AG04449 (cell line): ENCODE measurements at places on chromosomes 2 and 18.

DNA sequence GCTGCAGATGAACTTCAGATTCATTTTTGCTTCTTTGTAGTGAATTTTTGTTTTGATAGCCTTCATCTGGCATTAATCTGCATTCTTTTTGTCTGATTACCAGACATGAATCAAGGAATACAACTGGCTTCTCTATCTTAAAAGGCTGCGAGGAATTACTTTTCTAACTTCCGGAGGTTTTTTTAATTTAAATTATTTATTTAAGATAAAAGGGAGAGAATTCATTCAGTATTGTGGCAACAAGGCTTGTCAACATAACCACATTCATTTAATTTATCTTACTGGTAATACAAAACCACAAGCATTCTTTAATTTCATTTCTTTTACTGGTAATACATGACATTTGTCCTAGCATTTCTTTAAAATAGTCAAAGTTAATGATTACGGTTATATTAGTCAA, 36.0 kb downstream of the CSRNP3 start:
- no peak for DNase-seq

DNA sequence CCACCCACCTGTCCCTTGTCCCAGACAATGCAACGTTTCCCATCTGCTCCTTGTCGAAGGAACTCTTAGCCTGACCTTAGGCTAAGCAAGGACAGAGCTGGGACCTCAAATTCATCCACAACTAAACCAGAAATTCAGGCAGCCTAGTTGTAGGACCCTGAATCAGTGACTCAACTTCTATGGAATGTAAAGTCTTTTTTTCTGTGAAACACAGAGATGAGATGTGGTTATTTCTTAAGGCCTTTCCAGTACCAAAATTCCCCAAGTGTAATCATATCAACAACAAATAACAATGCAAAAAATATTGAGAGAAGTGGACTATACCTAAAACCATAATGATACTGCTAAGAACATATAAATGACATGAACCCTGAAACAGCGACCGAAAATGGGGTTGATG, 46.7 kb downstream of the EN1 start:
- no peak for DNase-seq

GRCh38 chr18:44826418-44827259, 146.0 kb downstream of the SETBP1 start:
- DNase-seq, result peak; percentile 84

- DNase-seq, result no peak
Observed at GRCh38 chr18:44562986-44563385, 117.7 kb upstream of the SETBP1 start.

DNA sequence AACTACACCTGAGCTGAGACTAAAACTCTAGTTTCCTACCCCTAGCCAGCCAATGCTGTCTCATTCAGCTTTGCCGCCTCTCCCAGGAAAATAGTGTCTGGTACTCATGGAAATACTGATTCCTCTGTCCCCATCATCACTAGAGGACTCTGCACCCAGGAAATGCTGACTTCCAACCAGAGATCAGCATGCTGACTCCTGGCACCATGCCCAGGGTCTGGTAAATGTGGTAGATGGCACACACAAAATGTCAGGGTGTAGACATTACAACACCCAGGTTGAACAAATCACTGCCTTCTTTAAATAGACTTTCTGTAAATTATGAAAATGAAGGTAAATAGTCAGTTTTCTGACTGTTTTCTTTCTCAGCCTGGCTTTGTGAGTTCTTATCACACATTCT, 307.3 kb upstream of the CHAC2 start:
- no peak for DNase-seq

DNA sequence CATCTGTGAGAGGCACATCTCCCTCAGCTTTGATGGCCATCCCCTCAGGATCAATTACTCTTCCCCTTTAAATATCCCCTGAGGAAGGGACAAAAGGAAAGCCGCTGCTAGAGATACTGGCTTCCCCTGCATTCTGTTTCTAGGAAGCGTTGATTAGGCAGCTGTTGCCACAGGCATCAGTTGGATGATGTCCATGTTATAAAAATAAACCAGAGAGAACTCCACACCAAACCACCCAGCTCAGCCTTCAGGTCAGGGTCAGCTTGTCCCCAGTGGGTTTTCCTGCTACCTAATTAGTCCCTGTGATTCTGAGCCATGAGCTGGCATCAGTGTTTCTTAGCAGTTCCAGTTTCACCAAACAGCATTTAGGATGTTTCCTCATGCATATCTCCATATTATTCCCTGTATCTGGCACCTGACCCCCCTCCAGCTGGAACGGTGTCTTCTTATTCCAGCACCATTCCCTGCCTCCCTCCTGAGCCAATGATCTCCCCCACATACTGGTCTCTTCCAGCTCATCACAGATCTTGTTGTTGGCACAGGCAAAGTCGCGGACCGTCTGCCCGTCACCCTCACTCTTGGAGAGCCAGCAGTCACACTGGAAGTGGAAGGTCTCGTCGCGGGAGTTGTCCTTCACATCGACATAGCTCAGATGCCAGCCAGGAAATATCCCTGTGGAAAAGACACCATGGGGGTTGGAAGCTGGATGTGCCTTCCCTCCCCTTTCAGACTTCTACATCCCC, 168.4 kb downstream of the LOXHD1 start:
- DNase-seq, result no peak

DNA sequence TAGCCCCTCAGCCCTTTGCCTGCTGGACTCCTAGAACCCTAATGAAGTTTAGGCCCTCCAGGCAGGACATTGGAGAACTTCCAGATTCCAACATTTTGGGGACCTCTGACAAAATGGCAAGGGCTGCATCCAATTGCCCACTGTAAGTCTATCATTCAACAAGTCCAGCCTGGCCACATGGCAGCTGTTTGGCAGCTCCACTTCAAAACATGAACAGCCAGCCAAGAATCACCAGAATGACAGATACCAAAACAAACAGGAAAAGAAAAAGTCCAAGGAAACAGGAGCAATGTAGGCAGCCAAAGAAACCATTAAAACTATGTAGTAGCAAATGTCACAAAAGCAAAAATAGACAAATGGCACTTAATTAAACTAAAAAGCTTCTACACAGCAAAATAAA, 25.5 kb downstream of the SLC4A5 start:
- DNase-seq, result no peak
